Stomach (tissue), 19 donors: ENCODE measurements at places on chromosomes 1 and 21. TPM values are rescaled to one million over a fixed set of nuclear protein-coding genes. Genes with fewer than 3 reads are reported as not detected.
A peak's percentile ranks its signal among the peaks of the same experiment; 100 is the strongest.

Gene SPRR4
- not detected for total RNA-seq

Gene GAS5
- total RNA-seq: 453 TPM

DNA sequence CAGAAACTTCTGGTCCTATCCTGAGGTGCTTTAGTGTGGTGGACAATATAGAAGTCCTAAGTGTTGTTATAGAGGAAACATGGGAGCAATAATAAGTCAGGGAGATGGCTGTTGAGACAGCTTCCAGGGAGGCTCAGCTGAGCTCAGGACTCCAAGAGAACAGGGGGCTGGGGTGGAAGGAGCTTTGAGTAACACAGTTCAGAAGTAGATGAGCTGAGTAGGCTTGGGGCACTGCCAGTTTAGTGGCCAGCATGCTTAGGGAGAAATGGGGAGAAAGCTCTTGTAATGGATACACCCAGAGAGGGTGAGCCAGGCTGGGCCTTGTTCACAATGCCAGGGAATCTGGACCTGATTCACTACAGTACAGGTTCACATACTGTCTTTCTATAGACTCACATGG is 201.6 kb downstream of the DAB1 start:
- H3K27ac ChIP-seq: no peak overlapping the region
- no peak overlapping the region for H3K4me3 ChIP-seq
- H3K36me3 ChIP-seq: no peaks in the 10 kb centered on the region
- peaks cover 10% of the 10 kb centered on the region for H3K4me1 ChIP-seq
- H3K27me3 ChIP-seq: no peaks in the 10 kb centered on the region

Gene MFSD2A
- total RNA-seq: 2.0 TPM

DNA sequence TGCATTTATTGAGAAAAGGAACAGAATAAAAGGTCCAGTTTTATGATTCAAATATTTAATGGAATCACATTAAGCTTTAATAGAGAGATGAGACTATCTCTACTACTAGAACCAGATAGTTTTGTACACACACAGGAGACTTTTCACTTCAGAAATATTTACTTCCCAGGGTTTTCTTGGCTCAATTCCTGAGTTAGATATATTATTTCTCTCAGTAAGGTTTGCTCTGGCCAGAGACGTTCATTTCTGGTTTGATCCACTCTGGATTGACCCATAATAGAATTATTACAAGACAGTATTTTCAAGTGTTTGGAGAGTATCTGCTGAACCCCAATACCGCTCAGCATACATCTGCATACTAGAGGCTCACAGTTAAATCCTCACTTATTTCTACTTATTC is 1.3 kb upstream of the RCOR3 start:
- peak overlapping the region; percentile 93 for H3K4me3 ChIP-seq
- peaks cover 29% of the 10 kb centered on the region for H3K4me1 ChIP-seq
- no peaks in the 10 kb centered on the region for H3K27me3 ChIP-seq
- H3K36me3 ChIP-seq: no peaks in the 10 kb centered on the region
- H3K27ac ChIP-seq: peak overlapping the region; percentile 94

Gene NVL
- 18.7 TPM for total RNA-seq

GRCh38 chr1:205792961-205793673 is 17.8 kb upstream of the RAB29 start:
- peaks cover 87% of the 10 kb centered on the region for H3K36me3 ChIP-seq
- H3K4me3 ChIP-seq: no peak overlapping the region
- no peaks in the 10 kb centered on the region for H3K27me3 ChIP-seq
- DNase-seq: no peak
- H3K27ac ChIP-seq: no peak overlapping the region

DNA sequence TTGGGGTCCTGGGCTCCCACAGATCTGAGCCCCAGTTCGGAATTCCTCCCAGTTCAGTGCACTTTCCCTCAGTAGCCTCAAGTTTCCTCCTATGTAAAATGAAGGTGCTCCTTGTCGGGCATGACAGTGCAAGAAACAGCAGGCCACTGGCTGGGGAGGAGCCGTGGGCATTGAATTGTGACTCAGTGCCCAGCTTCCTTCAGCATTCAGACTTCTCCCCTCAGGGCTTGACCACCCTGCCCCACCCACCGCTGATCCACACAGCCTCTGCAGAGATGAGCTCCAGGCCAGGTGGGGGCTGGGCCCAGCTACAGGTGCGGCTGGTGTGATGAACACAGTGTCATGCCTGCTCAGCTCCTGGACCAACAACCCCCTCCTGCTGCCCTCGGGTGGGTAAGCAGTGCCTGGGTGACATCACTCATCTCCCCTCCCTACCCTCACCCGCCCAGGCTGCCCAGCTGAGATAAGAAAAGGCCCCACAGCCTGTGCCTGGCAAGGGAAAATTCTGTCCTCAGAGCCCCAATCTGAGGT is 4.9 kb downstream of the MOB3C start:
- peaks cover 61% of the 10 kb centered on the region for H3K4me1 ChIP-seq
- H3K36me3 ChIP-seq: peaks cover 54% of the 10 kb centered on the region
- DNase-seq: no peak
- H3K4me3 ChIP-seq: no peak overlapping the region

- DNase-seq: no peak
- peaks cover 47% of the 10 kb centered on the region for H3K27me3 ChIP-seq
- H3K27ac ChIP-seq: no peak overlapping the region
Measured at GRCh38 chr1:3978196-3978989, 78.3 kb upstream of the C1orf174 start.

- no peaks in the 10 kb centered on the region for H3K36me3 ChIP-seq
- H3K27me3 ChIP-seq: no peaks in the 10 kb centered on the region
- H3K4me3 ChIP-seq: no peak overlapping the region
- no peak overlapping the region for H3K27ac ChIP-seq
- DNase-seq: no peak
Measured at GRCh38 chr1:199913318-199913717, 114.2 kb upstream of the NR5A2 start.

GRCh38 chr1:30413606-30414005 is 309.8 kb downstream of the MATN1 start:
- no peaks in the 10 kb centered on the region for H3K4me1 ChIP-seq
- H3K27me3 ChIP-seq: no peaks in the 10 kb centered on the region
- DNase-seq: peak; percentile 18
- no peaks in the 10 kb centered on the region for H3K36me3 ChIP-seq
- no peak overlapping the region for H3K4me3 ChIP-seq

Gene TXNDC12
- 23.9 TPM for total RNA-seq

Gene GJC2
- not detected for total RNA-seq

DNA sequence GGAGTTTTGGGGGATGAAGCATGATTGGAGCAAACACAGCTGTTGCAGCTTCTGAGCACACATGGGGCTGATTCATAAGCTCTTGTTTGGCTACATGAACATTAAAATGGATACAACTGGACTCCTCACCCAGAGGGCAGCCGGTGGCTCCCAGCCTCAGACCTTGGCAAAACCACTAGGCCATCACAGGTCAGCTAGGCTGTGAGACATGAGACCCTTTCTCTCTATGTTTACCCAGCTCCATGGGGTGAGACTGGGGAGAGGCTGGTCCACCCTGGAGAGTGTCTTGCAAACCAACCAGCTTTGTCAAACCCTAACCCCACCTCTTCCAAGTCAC is 388.7 kb downstream of the PTPRU start:
- DNase-seq: no peak
- H3K4me1 ChIP-seq: no peaks in the 10 kb centered on the region
- no peaks in the 10 kb centered on the region for H3K36me3 ChIP-seq
- H3K27me3 ChIP-seq: peaks cover 3% of the 10 kb centered on the region
- no peak overlapping the region for H3K4me3 ChIP-seq
- H3K27ac ChIP-seq: no peak overlapping the region

- peaks cover 26% of the 10 kb centered on the region for H3K36me3 ChIP-seq
- no peaks in the 10 kb centered on the region for H3K27me3 ChIP-seq
- no peaks in the 10 kb centered on the region for H3K4me1 ChIP-seq
- no peak for DNase-seq
- H3K27ac ChIP-seq: no peak overlapping the region
Measured at GRCh38 chr1:178457651-178458050, 39.1 kb downstream of the CLEC20A start.

DNA sequence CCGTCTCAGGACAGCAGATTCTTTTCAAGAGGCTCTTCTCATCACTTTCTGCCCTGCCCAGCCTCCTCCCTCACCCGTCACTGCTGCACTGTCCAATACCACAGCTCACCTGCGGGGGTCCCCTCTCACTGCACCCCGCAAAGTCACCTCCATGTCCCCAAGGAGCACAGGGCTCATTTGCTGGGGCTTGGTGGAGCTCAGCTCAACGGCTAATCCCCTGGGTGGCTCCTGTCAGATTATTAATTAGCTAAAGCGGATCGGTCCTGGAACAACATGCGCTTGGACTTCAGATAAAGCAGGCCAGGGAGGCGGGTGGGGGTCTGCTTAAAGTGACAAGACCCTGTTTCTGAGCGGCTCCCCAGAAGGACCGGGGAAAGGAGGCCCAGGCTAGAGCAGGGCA is 43.1 kb downstream of the CASZ1 start:
- peaks cover 10% of the 10 kb centered on the region for H3K36me3 ChIP-seq
- no peak for DNase-seq
- no peaks in the 10 kb centered on the region for H3K27me3 ChIP-seq
- peak overlapping the region; percentile 34 for H3K27ac ChIP-seq

- no peak overlapping the region for H3K4me3 ChIP-seq
- peak; percentile 89 for DNase-seq
- peaks cover 80% of the 10 kb centered on the region for H3K4me1 ChIP-seq
- H3K27me3 ChIP-seq: no peaks in the 10 kb centered on the region
- H3K36me3 ChIP-seq: no peaks in the 10 kb centered on the region
- no peak overlapping the region for H3K27ac ChIP-seq
Measured at GRCh38 chr1:8671306-8671917, 146.0 kb downstream of the RERE start.

GRCh38 chr1:59116920-59117542 is 179.9 kb upstream of the FGGY start:
- no peaks in the 10 kb centered on the region for H3K36me3 ChIP-seq
- H3K4me1 ChIP-seq: no peaks in the 10 kb centered on the region
- no peaks in the 10 kb centered on the region for H3K27me3 ChIP-seq
- H3K27ac ChIP-seq: no peak overlapping the region
- H3K4me3 ChIP-seq: no peak overlapping the region
- no peak for DNase-seq
